ENCODE measurements at places on chromosomes 2 and 18.
A peak's percentile ranks its signal among the peaks of the same experiment; 100 is the strongest.

DNA sequence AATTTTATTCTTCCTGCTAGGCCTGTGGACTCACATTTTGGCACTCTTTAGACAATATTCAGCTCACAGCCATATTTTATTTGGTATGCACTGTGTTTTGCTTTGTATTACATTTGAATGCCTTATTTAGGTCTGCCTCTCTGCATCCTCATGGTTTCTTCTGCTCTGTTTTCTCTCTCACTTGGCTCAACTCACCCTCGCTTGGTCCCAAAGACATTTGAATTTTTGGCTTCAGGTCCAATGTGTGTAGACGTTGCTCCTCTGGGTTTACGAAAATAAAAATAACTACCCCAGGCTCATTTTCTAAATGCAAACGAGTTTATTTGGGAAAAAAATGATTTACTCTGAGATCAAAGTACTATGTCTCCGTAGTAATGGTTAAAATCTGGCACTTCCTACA is 91.1 kb upstream of the REG3A start:
- no peak for DNase-seq

GRCh38 chr18:51654488-51655326 is 457.2 kb upstream of the MEX3C start:
- no peak for DNase-seq

- DNase-seq, result no peak
These were observed 426.1 kb downstream of the DCC start for GRCh38 chr18:52766002-52766545.

GRCh38 chr2:203732092-203732952 is 25.9 kb downstream of the CD28 start:
- no peak for DNase-seq

DNA sequence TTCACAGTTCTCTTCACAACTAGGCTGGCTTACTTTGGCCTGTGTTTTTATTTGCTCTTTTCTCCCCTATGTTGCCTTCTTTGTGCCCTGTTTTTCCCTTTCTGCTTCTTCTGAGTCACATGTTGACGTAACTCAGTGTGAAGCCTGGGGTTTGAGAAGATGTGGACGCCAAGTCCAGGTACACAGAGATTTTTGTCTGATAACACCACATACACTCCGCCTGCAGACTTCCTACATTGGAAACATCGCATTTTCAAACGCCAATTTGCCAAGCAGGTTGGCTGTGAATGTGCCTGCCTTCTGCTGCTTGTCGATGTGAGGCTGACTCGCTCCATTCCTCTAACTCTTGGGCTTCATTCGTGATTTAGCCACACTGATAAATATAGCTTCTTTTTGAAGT is 62.6 kb upstream of the FN1 start:
- DNase-seq, result no peak

DNA sequence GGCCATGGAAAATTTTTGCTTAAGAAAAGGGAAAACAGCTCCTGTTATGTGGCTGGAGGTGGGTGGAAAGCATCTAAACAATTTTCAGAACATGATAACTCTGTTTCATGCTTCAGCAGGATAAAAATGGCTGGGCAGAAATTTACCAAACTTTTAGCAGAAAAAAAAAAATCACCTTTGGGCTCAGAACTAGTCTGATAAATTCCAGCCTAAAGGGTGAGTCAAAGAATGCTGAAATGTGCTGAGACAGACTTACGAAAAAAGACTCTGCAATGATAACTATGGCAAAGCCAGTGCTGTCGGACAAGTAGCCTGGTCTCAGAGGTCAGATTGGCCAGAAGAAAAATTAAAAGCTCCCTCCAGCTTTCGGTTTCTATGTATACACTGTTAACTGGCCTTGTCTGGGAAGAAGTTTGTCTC is 123.6 kb downstream of the LRATD1 start:
- peak; percentile 58 for DNase-seq

DNA sequence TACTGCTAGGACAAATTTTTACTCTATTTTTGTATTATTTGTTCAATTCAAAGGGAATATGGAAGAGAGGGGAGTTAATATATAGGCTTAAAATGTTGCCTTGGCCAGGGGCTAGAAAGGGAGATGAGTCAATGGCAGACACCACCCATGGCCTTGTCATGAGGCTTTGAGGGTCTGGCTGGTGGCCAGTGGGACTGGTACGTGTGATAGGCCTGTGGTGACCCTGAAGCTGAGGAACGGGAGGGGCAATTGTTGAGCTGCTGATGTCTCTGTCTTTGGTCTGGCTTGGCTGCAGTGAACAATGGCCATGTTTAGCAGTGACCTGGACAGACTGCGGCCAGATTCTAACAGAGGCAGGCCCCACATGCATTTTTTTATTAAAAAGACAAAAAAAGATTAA is 18.5 kb downstream of the GKN1 start:
- no peak for DNase-seq

GRCh38 chr18:76667603-76668002 is 154.8 kb upstream of the ZNF236 start:
- no peak for DNase-seq

- DNase-seq, result peak; percentile 47
These were observed 41.6 kb downstream of the LRRC30 start for GRCh38 chr18:7272311-7273049.

- no peak for DNase-seq
These were observed 678.8 kb downstream of the KCNJ3 start for GRCh38 chr2:155377266-155377680.

GRCh38 chr18:55477860-55478581 is 110.0 kb downstream of the TCF4 start:
- no peak for DNase-seq

DNA sequence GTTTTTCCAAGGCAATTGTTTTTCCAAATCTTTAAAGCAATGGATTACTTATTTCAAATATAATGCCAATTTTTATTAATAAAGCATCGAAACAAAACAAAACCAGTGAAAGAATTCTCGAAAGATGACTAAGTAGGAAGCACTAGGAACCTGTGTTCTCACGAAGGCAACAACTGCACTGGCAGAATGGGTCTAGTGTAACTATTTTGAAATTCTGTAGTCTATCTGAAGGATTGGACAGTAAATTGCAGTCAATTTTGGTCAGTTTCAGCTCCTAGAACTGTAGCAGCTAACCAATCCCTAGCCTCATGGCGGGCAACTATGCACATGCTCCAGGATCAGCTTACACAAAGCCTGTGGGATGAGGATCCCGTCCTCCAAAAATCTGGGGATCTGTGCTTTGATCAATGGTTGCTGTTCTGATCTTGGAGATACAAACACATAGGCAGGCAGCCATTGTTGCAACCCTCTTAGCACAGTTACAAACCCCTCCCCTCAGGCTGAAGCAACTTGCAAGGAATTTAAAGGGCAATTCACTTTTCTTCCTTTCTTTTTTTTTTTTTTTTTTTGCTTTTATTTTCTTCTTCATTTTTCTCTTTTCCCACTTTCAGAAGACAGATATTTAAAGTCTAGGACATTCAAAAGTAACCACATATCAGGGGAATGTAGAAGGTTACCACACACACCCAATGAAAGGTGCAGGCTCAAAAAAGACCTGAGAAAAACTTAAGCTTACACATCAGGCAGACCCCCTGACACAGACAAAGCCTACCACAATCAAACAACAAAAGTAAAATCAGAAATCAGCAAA is 147.6 kb downstream of the THADA start:
- no peak for DNase-seq

GRCh38 chr2:160419776-160420505 is 73.7 kb downstream of the RBMS1 start:
- DNase-seq, result no peak

DNA sequence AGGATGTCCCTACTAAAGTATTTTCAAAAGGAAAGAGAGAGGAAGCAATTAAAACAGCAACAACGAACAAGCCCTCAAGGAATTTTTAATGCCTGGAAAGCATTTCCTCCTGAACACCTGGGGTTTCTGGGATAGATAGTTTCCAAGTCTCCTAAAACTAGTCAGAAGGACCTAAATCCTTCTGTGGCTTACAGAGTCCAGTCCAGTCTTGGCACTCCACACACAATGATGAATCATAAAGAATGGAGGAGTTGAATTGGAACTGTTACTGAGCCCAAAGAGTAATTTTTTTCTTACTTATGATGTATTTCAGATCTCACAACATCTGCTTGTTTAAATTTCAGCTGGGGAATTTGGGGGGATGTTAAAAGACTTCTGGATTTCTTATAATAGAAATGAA is 144.6 kb upstream of the SETBP1 start:
- peak; percentile 72 for DNase-seq

DNA sequence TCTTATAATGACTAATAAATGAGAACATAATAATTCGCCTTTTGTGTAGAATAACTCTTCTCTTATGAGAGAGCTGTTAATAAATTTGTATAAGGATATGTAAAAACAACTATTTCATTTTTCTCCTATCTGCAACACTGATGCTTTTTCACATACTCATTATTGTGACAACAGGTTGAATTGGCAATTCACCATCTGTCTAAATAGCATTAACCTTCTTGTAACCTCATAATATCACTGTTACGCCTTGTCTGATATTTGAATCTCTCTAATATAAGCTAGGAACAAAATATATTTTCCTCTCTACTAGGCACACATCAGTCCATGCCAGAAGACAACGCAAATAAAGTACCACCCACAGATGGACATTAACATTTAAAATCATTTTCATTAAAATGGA is 938.9 kb downstream of the CPS1 start:
- DNase-seq, result no peak

DNA sequence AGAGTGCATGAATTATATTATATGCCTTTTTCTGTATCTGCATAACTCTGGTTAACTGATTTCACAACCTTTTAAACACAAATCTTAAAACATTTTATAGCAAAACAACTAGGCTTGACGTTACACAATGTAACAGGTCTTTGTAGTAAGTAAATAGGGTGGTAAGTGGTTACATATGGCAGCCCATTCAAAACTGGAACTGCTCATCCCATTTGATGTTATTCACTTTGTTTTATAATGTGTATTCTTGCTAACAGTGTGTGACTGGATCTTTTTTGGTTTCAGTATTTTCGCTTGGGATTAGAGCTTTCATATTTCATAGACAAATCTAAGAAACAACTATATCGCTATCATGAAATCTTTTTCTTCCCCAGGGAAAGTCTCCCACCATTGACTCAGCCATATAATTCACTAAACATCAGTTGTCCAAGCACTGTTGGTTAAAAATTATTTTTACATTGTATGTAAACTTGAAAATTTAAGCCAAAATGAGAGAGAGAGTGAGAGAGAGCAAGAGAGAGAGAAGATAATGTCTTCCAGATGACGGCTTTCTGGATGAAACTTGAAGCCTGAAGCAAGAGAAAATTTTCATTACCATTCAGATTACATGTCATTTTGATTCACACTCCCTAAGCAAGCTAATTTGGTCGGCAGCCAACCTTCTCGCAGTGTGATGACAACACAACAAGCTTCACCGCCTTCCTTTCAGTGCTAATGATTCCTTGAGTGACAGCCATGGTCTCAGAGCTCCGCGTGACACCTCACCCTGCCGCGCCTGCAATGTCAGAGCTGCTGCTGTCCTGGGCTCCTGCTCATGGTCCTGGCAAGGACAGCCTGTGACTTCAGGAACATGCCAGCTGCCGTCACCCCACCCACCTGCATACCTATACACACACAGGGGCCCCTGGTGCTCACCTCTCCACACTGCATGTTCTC is 946.9 kb upstream of the SOX11 start:
- DNase-seq, result no peak

DNA sequence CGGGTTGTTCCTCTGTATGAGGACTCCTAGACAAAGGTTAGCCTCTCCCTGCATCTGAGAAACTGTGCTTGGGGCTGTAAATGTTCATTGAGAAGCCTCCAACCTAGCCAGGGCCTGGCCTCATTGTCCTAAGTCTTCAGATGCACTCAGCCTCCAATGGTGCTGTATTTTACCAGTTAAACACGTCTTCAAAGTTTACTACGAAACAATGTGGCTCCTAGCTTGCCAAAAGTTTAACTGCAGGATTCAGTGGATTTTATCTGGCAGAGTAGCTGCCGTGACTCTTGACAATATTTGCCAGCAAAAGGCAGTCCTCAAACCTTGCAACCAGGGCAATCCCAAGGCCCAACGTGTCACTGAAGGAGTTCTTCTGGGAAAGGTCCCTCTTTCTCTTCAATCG is 1.1 kb downstream of the PID1 start:
- no peak for DNase-seq

- DNase-seq, result no peak
These were observed 51.6 kb downstream of the MRPL33 start for GRCh38 chr2:27823135-27823534.

DNA sequence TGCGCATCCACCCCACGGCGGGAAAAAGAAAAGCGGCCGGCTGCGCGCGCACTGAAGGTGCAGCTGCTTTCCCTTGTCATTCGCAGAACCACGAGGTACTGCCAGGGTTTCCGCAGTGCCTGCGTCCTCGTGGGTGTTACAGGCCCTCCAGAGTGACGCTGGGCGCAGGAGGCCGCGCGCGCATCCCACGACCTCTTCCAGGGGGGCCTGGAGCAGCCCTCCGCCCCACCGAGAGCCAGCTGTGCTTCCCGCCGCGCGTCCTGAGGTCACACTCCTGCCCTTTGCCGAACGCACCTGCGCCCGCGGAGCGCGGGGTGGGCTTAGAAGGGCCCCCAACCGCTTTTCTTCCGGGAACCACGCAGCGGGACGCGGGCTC is 378 bp upstream of the IAH1 start:
- DNase-seq, result no peak

DNA sequence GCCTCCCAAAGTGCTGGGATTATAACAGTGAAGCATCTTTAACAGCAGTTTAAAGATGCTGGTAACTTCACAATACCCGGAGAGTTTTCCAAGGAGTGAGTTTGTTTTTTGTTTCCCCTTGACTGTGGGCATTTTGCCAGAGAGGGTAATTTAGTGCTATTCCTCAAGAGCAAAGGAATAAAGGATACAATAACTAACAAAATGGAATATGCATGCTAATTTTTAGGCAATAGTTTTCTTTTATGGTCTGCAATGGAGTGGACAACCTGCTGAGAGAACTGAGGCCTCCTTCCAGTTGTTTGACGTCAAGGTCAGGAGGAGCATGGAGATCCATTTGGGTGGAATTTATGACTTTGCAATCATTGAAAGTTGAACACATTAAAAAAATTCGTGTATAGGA is 15.9 kb upstream of the GREB1 start:
- no peak for DNase-seq

GRCh38 chr18:9987931-9988330 is 74.1 kb downstream of the VAPA start:
- no peak for DNase-seq

GRCh38 chr2:600542-601386 is 76.4 kb downstream of the TMEM18 start:
- no peak for DNase-seq

- DNase-seq, result no peak
These were observed 32.8 kb downstream of the FAM178B start for GRCh38 chr2:96953611-96953978.
